ENCODE measurements at places on chromosomes 13 and 19. TPM values are rescaled to one million over a fixed set of nuclear protein-coding genes. Genes with fewer than 3 reads are reported as not detected.
A peak's percentile ranks its signal among the peaks of the same experiment; 100 is the strongest.

Gene ZNF816
- 10.0 TPM for total RNA-seq

- H3K4me1 ChIP-seq: no peaks in the 10 kb centered on the region
- no peaks in the 10 kb centered on the region for H3K36me3 ChIP-seq
- no peak for DNase-seq
- no peaks in the 10 kb centered on the region for H3K27me3 ChIP-seq
- no peak overlapping the region for H3K4me3 ChIP-seq
Measured at GRCh38 chr13:70027551-70027950, 80.1 kb upstream of the ATXN8OS start.

DNA sequence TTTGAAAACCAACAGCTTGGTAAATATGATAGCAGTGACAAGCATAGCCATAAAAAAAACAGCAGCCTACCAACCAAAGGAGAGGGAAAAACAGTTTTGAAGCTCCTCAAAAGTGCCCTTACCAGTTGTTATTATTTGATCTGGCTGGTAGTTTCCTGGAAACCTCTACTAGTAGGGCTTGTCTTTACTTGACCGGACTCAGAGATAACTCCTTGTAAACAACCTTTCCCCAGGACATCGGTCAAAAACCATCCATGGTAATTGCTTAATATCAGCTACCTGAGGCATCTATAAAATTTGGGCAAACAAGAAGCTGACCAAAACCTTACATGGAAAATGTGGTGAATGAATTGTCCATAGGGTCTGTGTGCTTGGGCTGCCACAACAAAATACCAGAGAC, 210.9 kb downstream of the FGF14 start:
- peaks cover 4% of the 10 kb centered on the region for H3K4me1 ChIP-seq
- no peak overlapping the region for H3K4me3 ChIP-seq
- DNase-seq: no peak
- no peaks in the 10 kb centered on the region for H3K36me3 ChIP-seq
- H3K27ac ChIP-seq: no peak overlapping the region

- H3K4me3 ChIP-seq: no peak overlapping the region
- peak; percentile 34 for DNase-seq
- peak overlapping the region; percentile 0 for H3K27ac ChIP-seq
- peaks cover 49% of the 10 kb centered on the region for H3K4me1 ChIP-seq
- no peaks in the 10 kb centered on the region for H3K36me3 ChIP-seq
Measured at GRCh38 chr19:13020002-13020414, 24.7 kb downstream of the NFIX start.

DNA sequence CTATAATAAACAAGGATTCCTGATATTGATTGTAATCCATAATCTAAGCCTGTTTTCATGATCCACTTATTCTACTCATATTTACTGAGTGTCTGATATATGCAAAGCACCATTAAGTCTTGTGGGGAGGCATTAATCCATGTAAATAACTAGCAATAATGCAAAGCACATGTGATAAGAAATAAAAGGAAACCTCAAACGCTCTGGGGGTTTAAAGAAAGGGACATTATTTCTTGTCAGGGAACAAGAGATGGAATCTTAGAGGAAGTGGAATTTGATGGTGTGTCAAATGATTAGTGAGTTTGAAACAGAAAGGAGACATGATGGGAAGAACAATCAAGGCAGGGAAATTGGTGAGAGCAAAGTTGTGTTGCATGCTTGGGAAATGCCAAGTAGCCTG, 57.4 kb upstream of the FLT1 start:
- H3K4me1 ChIP-seq: peaks cover 8% of the 10 kb centered on the region
- H3K27ac ChIP-seq: no peak overlapping the region
- no peaks in the 10 kb centered on the region for H3K27me3 ChIP-seq
- DNase-seq: no peak
- no peaks in the 10 kb centered on the region for H3K36me3 ChIP-seq
- H3K4me3 ChIP-seq: no peak overlapping the region

Measured in IMR-90 (cell line).